ENCODE measurements at places on chromosomes 1 and 21. TPM values are rescaled to one million over a fixed set of nuclear protein-coding genes. Genes with fewer than 3 reads are reported as not detected.

DNA sequence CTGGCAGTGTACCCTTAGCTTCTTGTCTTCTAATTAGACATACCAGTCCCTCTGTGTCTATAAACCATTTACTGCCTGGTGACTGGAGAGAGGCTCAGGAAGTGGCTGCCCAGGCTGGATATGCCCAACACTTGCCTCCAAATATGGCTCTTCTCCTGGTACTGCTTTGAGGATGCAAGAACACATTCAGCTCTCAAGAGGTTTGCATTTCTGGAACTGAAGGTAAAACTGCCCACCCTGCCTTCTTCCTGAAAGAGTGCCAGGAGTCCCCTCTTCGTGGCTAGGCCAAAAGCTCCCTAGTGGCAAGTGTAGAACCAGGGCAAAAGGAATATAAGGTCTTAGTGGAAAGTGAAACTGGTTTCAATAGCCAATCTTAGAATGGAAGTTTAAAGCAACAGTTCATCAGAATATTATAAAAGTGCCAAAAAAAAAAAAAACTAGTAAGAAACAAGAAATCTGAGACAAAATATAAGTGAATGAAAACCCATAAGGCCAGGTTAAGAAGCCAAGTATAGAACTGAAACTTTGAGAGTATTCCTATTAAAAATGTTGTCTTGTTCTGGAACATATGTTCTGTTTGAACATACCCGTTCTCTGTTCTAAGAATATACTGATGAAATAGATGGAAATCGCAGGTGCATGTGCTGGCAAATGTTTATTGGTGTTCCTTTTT is 77.2 kb upstream of the CTTNBP2NL start:
- H3K27ac ChIP-seq, result no peak overlapping the region
- peaks cover 10% of the 10 kb centered on the region for H3K4me1 ChIP-seq
- no peaks in the 10 kb centered on the region for H3K36me3 ChIP-seq
- DNase-seq, result no peak

- no peak within 1 kb of the TSS for H3K4me3 ChIP-seq
- H3K27ac ChIP-seq, result peak within 1 kb of the TSS; percentile 30
- no peaks in the 10 kb centered on the region for H3K36me3 ChIP-seq
- no peaks in the 10 kb centered on the region for H3K27me3 ChIP-seq
- no peak for DNase-seq
Measured at GRCh38 chr1:156816561-156817328, at the start of gene SH2D2A. Gene SH2D2A, minus strand, starts transcription at chr1:156816848. Its CDS starts 140 bp downstream, at chr1:156816708.

DNA sequence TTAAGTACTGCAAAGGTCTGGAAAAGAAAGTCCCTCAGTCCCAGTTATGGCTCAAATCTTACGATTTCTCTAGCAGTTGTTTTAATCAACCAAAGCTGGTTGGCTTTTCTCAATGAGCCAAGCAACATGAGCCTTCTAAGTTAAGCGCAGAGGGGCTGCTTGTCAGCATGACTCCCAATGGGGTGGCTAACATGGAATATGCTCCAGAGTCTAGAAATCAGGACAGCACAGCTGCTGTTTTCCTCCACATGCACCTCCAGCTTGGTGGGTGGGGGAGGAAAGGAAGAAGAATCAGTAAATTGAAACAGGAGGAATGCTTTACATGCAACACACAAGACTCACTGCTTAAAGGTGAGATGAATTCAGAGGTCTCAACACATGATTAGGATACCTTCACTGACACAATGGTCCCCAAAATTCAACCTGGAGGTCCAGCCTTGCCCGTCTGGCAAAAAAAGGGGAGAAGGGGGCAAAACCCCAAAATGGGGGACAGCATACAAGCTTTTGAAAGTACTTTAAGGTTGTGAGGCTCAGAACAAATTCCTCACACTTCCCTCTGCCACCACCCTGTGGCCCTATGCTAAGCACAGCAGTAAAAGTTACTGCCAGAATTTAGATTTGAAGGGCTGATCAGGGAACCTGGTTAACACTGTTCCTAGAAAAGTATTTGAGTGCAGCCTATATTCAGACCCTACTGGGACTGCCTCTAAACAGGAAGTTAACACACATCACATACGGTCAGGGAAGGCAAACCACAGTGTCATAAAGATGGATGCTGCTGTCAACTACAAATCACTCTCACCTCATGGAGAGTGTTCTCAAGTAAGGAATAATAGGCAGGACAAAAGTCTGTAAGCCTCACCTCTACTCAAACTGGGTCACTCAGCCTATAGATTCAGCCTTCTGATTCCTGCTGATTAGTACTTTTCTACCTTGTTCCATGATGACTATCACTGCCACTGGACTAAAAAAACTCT is 2.6 kb downstream of the GATAD2B start:
- no peak overlapping the region for H3K4me3 ChIP-seq
- no peak overlapping the region for H3K27ac ChIP-seq
- H3K27me3 ChIP-seq, result no peaks in the 10 kb centered on the region
- peaks cover 1% of the 10 kb centered on the region for H3K4me1 ChIP-seq

ADAMTS1 gene
- total RNA-seq, result 532 TPM

NT5C1A gene
- 2.4 TPM for total RNA-seq
